Diencephalon (tissue), 1 donor: ENCODE measurements at places on chromosomes 6 and 20. TPM values are rescaled to one million over a fixed set of nuclear protein-coding genes. Genes with fewer than 3 reads are reported as not detected.

Gene PNLDC1
- 0.23 TPM for total RNA-seq

Gene SDC4
- 5.3 TPM for total RNA-seq

Gene RIMS4
- 48.2 TPM for total RNA-seq

Gene BLCAP
- total RNA-seq: 193 TPM

Gene TCF15
- total RNA-seq: 0.23 TPM

Gene FAM217A
- not detected for total RNA-seq

Gene PNPLA1
- not detected for total RNA-seq

Gene TMEM74B
- total RNA-seq: 16.1 TPM

Gene PTK7
- total RNA-seq: 34.8 TPM

Gene F13A1
- 10.4 TPM for total RNA-seq

Gene RAET1L
- total RNA-seq: 0.23 TPM

Gene ASIP
- not detected for total RNA-seq

Gene HEY2
- 2.8 TPM for total RNA-seq

Gene HTR1E
- total RNA-seq: 3.7 TPM
